Left lung (tissue), 14 donors: ENCODE measurements at places on chromosomes 1 and 21. TPM values are rescaled to one million over a fixed set of nuclear protein-coding genes. Genes with fewer than 3 reads are reported as not detected.

The LHX8 gene
- not detected for total RNA-seq

The CFAP45 gene
- 4.7 TPM for total RNA-seq

The EDARADD gene
- 0.73 TPM for total RNA-seq

DNA sequence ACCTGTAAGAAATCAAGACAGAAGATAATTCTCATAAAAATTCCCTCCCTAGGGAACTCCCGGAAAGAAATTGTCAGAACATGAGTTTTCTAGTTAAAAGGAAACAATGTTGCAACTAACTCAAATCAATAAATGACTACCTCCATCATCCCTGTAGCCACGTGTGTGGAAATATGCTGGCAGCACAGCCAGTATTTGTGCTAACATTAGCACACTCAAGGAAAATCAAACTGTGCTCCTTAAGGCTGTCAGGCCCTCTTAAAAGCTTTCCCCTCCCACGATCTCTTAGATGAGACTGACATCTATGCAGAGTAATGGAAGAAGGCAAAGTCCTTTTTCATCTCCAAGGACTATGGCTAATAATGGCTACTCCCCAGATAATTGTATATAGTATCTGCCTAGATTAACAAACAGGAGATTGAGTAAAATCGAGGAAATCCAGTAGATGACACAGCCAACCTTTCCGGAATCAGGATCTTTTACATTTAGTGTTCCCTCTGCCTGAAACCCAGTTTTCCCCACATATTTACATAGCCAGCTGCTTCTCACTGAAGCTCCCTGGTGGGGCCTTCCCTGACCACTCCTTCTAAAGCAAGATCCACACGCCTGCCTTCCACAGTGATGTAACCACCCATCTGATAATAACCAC, 50.9 kb upstream of the NR5A2 start:
- no peak for DNase-seq

DNA sequence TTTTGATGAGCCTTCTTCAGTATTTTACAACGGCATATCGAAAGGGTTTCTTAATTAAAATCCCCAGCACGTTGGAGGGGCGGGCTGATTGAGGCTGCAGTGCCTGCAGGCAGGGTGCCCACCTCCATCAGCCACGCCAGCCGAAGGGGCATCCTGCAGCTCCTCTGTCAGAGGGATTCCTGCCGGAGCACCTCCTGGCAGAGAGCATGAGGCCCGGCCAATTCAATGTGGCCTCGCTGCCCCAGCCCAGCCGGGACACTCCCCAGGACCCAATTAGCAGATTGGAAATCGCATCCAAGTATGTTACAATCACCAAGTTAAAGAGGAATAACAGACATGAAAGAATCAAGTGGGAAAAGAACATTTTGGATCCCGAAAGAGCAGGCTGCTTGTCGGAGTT, 216.6 kb downstream of the ST6GALNAC3 start:
- DNase-seq = no peak

DNA sequence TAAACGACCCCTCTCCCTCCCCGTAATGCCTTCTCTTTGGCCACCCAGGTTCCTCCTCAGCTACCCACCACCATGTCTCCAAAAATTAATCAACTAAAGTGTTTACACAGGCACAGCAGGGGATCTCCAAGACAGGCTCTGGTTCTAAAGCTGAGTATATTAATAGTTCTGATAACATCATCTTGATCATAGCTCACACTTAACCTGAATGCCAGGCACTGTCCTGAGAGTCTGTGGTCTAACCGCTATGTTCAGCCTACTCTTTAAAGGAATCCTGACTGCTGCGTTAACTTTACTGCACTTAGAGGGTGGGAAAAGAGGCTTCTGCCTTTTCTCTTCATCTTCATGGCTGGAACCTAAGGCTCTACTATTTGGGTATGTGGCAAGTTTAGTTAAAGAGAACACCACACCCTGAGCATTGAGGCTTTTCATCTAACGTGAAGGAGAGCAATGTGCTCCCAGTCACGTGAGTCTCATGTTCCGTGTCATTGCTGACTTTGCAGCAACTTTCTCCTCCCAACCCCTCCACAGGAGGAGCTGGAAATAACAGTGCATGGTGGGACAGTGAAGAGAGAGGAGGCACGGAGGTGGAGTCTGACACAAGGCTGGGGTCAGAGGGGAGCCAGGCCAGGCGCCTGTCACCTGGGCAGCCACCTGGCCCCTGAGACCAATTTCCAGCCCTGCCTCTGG, 86.4 kb downstream of the FAM78B start:
- DNase-seq = no peak

DNA sequence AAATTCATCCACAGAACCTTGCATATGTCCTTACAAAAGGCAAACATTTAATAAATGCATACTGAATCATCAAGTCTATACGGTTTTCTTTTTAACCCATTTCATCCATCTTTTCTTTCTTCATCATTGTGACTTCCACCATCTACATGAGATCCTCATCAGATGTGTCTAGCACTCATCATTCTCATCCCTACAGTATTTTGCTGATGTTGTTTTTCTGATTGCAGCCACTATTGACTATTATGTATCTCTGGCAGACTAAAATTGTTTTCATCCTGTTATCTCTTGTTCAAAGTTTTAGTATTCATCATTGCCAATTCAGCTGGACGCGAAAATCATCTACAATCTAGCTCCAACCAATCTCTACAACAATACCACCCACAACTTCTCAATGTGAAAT, 5.9 kb downstream of the LRIF1 start:
- DNase-seq = no peak

GRCh38 chr1:176989023-176989422, 175.5 kb downstream of the ASTN1 start:
- DNase-seq = no peak

DNA sequence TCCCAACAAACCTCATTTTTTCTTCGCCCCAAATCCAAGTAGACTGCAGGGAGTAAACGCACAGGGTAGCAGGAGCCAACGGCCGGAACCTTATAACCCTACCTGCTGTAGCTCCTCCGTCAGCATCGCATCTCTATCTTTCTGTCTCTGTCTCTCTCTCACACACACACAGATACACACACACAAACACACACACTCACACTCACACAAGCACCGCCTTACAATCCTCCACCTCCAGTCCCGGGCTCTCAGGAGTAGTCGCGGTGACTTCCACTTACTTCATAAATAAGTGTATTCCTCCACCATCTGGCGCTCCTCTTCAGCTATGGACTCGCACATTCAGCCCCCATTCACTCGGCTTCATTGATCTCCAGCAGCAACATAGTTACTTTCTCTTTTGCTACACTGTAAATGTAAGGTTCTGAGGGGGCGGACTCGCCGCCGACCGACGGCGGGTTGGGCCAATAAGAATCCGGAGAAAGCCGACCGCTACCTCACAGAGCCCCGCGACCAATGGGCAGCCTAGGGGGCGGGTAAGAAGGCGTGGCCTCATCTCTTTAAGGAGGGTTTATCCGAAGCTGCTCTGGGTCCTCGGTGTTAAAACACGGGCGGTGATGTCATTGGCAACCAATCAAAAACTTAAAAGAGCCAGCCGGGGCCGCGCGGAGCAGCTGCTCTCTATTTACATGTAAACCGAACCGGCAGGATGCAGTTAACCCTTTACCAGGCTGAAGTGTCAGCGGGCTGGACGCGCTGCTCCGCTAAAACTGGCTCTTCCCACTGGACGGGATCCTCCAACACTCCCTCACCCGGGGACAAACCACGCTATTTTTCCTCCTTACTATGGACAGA, at the start of gene DUSP10:
Gene DUSP10 (minus strand): TSS at position 387 of the 852 bp plus-strand sequence. CDS start 2,345 bp downstream, outside the sequence.
- peak; percentile 99 for DNase-seq

DNA sequence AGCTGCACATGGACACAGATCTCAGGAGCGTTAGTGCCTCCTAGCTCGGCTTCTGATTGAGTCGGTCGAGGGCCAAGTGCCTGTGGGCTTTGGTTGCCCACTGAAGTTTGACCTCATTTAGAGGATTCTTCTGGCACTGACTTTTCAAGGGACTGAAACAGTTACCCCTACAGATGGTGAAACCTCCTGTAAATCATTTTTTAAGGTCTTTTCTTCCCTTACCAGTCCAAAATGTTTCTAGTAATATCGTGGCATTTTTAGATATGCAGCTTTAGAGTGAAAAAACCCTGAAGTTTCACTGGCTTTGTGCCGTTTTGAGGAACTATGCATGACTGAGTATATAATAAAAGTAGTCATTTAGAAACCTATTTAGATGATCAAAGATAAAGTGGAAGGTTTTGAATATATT, 34.7 kb upstream of the L1TD1 start:
- no peak for DNase-seq

DNA sequence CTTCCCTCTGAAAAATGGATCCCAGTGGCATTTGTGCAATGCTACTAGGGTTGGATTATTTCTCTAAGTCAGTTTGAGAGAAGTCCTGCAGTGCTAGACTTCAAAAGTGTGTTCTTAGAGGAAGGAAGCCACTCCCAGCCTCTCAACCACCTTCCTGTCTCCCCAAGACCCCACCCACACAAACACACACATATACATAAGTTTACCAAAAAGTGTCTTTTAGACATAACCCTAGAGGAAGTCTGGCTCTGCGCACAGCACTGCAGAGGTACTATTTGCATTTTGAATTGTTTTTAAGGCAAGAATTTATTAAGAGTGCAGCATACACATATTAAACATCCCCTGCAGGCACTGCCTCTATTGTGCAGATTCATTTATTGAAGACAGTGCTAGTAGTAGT, 127.3 kb downstream of the HHIPL2 start:
- no peak for DNase-seq

DNA sequence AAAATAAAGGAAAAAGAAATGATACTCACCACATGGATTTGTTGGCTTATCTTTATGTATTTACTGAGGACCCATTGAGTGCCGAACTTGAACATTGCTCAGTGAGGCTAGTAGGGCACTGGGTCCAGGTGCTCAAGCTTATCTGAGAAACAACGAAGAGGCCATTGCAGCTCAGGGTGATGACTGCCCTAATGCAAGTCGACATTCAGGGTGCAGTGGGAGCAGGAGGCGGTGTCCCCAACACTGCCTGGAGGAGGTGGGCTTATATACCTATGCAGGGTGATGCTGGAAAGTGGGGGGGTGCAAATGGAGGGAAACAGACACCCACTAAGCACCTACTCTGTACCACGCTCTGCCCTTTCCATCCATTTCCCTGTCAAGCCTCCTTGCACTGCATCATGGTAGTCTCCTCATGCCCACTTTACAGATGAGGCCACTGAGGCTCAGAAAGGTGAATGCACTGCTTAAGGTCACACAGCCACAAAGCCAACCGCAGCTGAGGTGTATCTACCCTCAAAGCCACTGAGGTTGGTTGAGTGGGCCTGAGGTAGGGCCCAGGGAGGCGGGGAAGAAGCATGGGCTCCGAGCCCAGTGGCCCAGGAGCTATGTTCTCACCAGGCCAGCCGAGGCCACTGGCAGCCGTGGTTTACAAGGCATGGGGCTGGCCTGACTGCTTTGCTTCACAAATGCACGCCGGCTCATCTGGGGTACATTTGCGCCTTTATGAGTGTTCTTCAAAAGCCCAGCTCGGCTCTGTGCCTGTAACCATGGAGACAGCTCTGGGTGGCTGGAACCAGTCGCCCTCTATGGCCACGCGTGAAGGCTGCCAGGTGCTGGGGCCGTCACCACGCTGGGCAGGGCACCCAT, 103.8 kb downstream of the EPHB2 start:
- DNase-seq = peak; percentile 73

DNA sequence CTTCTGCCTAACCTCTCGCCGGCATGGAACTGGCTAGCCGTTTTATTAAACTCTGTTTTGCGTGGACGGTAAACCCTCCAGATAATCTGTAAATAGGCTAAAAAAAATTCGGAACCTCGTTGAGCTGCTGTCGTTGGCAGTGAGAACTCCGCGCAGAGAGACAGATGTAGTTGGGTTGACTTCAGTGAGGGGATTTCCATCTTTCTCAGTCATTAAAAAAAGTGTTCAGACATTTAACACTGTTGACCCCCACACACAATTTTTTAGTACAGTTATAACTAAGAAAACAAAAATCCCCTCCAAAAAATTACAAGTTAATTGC, 464 bp downstream of the PARK7 start:
- DNase-seq = no peak

- DNase-seq = no peak
These were observed 847.2 kb upstream of the B3GALT2 start for GRCh38 chr1:194033646-194034045.

DNA sequence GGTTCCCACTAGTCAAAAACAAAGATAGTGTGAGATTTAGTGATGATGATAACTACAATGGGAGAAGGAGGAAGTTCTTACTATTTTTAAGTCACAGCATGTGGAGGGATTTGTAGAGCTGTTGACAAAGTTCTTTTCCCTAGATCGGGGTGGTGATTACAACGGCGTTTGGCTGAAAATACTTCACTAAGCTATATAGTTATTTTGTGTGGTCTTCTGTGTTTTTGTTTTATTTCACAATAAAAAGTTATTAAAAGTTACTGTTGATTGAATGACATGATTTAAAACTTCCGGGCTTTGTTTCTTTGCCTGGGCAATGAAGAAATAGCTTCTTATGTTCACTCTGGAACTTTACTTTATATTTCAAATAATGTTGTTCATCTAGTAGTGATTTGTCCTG, 47.3 kb upstream of the SSX2IP start:
- DNase-seq = no peak

DNA sequence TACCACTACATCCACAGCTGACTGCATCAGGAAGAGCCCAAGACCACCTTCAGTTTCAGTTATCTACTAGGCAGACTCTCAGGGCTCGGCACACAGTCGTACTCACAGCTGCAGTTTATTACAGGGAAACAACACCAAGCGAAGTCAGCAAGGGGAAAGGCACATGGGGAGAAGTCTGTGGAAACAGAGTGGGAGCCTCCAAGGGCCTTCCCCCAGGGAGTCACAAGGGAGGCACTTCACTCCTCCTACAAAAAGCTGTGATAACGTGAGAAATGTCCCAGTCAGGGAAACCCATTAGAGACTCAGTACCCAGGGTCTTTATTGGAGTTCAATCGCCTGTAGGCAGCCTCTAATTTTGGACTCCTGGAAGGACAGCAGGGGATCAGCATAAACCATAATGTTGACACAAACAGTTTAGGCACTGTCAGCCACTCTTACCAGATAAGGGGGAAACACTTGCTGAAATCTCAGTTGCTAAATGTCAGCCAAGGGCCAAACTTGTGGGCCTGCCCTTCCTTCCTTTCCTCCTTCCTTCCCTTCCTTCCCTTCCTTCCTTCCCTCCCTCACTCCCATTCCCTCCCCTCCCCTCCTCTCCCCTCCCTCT, 444.0 kb downstream of the SMYD3 start:
- DNase-seq = no peak

DNA sequence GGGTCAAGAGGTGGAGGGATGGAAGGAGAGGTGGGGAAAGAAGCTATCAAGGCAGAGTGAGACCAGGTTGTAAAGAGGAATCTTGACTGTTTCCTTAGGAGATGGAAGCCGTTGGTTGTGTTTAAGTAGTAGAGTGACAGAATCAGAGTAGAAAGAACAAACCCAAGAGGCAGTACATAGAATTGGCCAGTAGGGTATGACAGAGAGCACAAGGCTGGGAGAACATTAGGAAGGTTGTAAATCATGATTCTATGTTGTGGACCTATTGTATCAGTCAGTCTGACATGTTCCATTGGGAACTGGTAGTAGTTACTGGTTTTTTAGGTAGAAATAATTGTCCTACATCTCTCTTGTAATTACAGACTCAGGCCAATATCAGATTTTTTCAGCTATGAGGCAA, 486.9 kb upstream of the USP24 start:
- DNase-seq = no peak

GRCh38 chr1:25187077-25187476, 45.2 kb downstream of the SYF2 start:
- no peak for DNase-seq
